WTC11 (cell line): ENCODE measurements at places on chromosomes 2 and 18. TPM values are rescaled to one million over a fixed set of nuclear protein-coding genes. Genes with fewer than 3 reads are reported as not detected.

Gene SSB
- total RNA-seq, result 201 to 235 TPM (median 202 TPM) in 3 replicates

DNA sequence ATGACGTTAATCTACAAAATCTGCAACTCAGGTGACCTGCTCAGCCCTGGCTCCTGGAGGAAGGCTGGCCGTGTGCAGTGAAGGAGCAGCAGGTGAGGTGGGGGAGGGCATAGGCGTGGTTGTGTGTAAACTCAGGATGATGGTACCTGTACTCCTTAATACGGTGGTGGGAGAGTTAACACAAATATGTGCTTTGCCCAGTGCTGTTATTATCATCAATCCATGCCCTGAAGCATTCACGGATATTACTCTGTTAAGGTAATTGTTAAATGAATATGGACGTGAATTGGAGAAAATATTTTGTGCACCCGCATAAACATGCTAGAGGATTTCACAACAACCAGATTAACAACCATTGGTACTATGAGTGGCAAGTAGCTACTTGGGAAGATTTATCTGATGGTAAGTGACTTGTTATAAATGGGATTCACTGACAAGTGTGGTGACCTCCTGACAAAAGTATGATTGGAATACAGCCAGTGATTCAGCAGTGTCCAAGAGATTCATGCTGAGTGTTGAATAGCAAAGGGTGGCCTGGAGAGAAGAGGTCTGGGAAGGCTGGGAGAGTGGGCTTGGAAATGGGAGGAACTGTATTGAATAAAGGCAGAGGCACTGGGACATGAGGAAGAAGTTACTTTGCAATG lies 194.1 kb downstream of the TPGS2 start:
- H3K36me3 ChIP-seq, result no peaks in the 10 kb centered on the region
- peaks cover 22% of the 10 kb centered on the region for H3K4me1 ChIP-seq
- no peak overlapping the region for H3K4me3 ChIP-seq
- DNase-seq, result no peak
- peak overlapping the region; percentile 84 for H3K27ac ChIP-seq
- no peaks in the 10 kb centered on the region for H3K27me3 ChIP-seq

DNA sequence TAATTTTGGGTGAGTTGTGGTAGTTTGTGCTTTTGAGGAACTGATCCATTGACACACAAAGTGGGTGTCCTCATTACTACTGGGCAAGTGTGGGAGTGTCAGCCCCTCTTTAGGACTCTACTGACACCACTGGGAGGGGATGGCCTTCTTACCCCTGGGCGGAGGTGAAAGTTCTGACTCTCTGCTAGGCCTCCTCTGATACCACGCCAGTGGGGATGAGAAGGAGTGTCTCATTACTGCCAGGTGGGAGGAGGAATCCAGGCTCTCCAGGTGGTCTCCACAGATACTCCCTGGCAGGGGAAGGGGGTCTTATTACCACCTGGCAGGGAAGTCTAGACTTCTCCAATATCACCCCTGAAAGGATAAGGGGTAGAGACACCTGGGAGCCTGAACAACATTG lies 9.1 kb downstream of the LCLAT1 start:
- H3K27me3 ChIP-seq, result peaks cover 6% of the 10 kb centered on the region; the same call in 1 of the 2 replicates
- H3K4me3 ChIP-seq, result no peak overlapping the region
- peak overlapping the region; percentile 82; the same call in 1 of the 2 replicates for H3K27ac ChIP-seq

GRCh38 chr2:171592036-171592555 lies 69.8 kb downstream of the CYBRD1 start:
- peaks cover 6% of the 10 kb centered on the region for H3K4me1 ChIP-seq
- no peak overlapping the region for H3K27ac ChIP-seq

DNA sequence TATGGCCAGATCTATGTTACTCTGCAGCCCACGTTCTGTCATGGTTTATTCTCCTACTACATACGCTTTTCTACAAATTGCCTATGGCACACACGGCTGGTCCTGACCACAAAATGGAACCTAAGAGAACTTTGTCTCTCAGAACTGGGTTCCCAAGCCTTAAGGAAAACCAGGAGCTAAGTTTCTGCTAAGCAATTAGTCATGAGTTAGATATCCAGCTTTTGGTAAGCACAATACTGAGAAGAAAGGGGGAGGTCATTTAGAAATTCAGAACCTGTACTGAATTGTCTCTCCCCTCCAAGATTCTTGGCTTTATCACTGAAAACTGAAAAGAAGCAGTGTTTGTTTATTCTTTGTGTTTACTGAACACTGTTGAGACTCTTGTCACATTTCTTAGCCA lies 283.5 kb upstream of the TANK start:
- no peaks in the 10 kb centered on the region for H3K36me3 ChIP-seq
- no peak overlapping the region for H3K27ac ChIP-seq
- DNase-seq, result no peak
- no peaks in the 10 kb centered on the region for H3K4me1 ChIP-seq
